Activated T-cell treated with anti-CD3 and anti-CD28 coated beads, Interleukin-2, amount 50 U/mL, for 72 hours (primary cell): ENCODE measurements at places on chromosomes 6 and 20. TPM values are rescaled to one million over a fixed set of nuclear protein-coding genes. Genes with fewer than 3 reads are reported as not detected.
A peak's percentile ranks its signal among the peaks of the same experiment; 100 is the strongest.

GRCh38 chr20:34927736-34928135 lies 27.9 kb downstream of the GSS start:
- no peaks in the 10 kb centered on the region for H3K27me3 ChIP-seq
- peaks cover 4% of the 10 kb centered on the region for H3K36me3 ChIP-seq
- no peak for DNase-seq
- no peak overlapping the region for H3K4me3 ChIP-seq
- H3K4me1 ChIP-seq = peaks cover 9% of the 10 kb centered on the region

GRCh38 chr6:128259029-128259724 lies 261.2 kb downstream of the PTPRK start:
- peak overlapping the region; percentile 37 for H3K4me3 ChIP-seq
- H3K4me1 ChIP-seq = peaks cover 29% of the 10 kb centered on the region
- H3K27ac ChIP-seq = peak overlapping the region; percentile 78
- peak; percentile 4 for DNase-seq
- H3K27me3 ChIP-seq = no peaks in the 10 kb centered on the region

DNA sequence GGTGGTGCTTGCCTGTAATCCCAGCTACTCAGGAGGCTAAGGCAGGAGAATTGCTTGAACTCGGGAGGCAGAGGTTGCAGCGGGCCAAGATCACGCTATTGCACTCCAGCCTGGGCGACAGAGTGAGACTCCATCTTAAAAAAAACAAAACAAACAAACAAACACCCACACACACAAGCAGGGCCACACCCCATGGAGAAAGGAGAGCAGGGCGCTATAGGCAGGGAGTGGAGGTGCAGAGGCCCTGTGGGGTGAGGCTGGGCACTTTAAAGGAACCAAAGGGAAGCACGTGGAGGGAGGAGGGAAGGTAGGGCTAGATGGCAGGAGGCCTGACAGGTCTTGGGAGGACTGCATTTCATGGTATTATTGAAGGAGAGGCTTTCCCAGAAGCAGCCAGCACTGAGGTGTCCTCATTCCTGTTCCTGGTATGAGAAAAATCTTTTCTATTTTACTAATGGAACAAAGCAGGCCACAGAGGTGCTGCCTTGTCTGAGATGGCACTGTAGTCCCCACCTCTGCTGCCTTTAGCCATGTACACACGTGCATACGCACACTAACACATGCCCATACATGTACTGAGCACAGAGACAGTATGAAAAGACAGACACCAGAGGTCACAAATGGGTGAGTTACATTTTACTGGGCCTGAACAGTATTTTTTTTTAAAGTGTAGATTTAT lies 44.0 kb downstream of the BCAS4 start:
- no peaks in the 10 kb centered on the region for H3K27me3 ChIP-seq
- peaks cover 3% of the 10 kb centered on the region for H3K4me1 ChIP-seq
- DNase-seq = no peak
- H3K36me3 ChIP-seq = no peaks in the 10 kb centered on the region
- no peak overlapping the region for H3K4me3 ChIP-seq

GRCh38 chr6:102038964-102039363 lies 645.5 kb downstream of the GRIK2 start:
- H3K4me3 ChIP-seq = no peak overlapping the region
- H3K4me1 ChIP-seq = no peaks in the 10 kb centered on the region
- no peak for DNase-seq
- no peak overlapping the region for H3K27ac ChIP-seq
- H3K36me3 ChIP-seq = no peaks in the 10 kb centered on the region
- no peaks in the 10 kb centered on the region for H3K27me3 ChIP-seq

The TFAP2C gene
- 0.07 TPM for total RNA-seq

The C20orf204 gene
- 35.6 TPM for total RNA-seq

The GSTA2 gene
- not detected for total RNA-seq
